Fibroblast of skin of right quadriceps (primary cell): ENCODE measurements at places on chromosomes 1 and 21.

DNA sequence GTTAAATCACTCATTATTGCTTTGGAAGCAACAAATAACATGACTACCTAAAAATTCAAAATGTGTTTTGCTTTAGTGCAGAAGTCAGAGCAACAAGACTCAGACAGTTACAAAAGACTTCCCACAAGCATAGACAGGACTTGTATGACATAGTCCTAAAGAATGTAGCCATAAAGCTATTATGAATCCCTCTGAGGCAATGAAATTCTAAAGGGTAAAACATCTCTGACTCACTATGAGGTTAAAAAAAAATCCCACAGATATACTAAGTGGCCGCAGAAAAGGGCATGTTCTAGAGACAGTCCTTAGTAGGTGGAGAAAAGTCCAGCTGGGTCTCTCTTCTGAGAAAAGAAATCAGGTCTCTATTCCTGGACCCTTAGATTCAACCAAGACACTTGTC lies 4.9 kb downstream of the PRKAB2 start:
- peak; percentile 96 for DNase-seq

DNA sequence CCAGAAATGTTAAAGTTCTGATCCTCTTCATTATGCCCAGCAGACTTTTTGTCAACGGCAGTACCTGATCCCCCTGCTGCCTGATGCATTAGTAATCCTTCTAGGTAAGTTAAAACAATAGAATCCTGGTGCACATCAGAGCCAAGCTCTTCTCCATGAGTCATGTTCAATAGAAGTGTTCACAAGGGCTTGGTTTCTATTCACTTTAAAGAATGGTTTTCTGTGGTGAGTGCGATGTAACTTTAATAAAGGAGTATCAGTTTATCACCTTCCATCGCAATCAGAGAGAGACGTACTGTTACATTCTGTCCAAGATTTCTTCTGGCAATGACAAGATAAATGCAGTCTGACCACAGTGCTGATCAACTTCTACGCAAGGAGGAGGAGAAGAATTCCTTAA lies 96.8 kb downstream of the NRIP1 start:
- no peak for DNase-seq

GRCh38 chr21:38702196-38702595 lies 103.5 kb upstream of the ETS2 start:
- no peak for DNase-seq

DNA sequence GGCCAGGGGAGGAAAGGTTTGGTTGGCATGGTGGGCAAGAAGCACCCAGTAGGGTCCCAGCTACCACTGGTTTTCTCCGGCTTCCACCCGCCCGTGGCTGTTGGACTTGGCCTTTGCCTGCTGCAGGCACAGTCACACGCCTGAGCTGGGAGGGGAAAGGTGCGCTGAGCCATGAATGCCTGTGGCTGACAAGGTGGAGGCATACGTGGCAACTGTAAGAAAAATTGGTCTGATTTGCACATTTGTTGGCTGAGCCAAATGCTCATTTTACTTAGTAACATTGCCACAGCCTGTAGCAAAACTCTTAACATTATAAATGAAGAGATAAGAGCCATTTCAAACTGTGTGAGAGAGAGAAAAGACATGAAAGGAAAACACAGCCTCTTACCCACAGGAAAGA lies 191.6 kb downstream of the PTPRC start:
- DNase-seq, result no peak

- peak; percentile 92 for DNase-seq
Observed at GRCh38 chr1:51636764-51637522, 20.1 kb downstream of the OSBPL9 start.

DNA sequence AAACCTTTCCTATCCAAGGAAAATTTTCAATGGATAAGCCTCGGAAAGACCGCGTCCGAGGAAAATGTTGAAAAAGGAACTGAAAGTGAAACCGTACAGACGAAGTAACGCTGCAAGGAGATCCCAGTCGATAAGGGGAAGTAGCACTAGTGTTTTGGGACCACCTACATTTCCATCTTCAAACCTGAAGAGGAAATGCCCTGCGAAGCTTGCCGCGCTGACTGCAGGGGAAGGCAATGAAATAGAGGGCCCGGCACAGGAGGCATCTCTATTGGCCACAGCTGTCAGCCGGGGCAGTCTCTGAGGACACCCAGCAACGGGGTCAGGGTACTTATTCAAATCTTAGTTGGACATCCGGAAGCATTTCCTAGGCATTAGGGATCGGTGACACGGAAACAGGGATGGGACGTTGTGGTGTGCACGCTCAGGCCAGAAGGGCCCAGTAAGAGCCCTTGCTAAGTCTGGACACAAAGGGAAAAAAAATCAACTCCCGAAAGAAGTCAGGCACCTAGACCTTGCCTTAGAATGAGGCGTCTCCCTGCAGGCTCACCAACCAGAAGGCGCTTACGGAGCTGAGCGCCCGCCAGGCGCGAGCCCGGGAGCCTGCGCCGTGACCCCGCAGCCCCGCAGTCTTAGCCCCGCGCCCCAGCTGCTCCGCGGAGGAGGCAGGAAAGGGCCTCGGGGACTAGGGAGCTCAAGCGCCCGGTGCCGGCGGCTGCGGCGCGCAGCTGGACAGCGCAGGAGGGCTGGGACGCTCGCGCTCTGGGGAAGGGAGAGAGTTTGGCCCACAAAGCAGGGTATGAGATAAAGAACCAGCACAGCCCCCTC lies 655 bp downstream of the USF1 start:
- DNase-seq, result peak; percentile 53

- DNase-seq, result no peak
Observed at GRCh38 chr1:223084464-223084866, 58.6 kb downstream of the TLR5 start.

DNA sequence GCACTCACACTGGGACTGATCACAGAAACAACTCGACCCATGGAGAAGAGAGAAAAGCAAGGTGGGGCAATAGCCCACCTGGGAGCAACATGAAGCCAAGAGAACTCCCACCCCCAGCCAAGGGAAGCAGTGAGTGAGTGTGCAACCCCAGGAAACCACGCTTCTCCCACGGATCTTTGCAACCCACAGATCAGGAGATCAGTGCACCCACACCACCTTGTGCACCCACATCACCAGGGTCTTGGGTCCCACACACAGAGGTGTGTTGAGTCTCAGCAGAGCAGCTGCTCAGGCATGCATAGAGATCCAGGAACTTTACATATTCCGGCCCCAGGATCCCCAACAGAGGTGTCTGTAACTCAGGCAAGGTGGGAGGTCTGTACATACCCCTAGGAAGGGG lies 17.2 kb upstream of the PRDX6 start:
- no peak for DNase-seq

DNA sequence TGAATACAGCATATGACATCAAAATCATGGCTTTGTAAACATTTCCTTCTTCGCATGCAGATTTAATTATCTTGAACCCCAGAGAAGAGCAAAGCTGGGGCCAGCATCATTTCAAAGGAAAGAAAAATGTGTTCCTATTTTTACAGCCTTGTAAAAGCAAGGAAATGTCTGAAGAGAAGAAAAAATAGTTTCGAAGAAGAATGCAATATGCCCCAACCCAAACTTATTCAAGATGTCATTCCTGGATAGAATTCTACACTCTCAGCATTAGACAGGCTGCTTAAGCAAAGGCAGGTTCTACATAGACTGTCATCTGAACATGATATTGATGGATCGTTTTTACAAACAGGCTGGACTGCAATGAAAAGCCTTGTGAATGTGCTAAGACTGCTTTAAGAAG lies 900.8 kb downstream of the TTLL7 start:
- peak; percentile 76 for DNase-seq

- no peak for DNase-seq
Observed at GRCh38 chr1:19232524-19232846, 18.8 kb downstream of the EMC1 start.

- DNase-seq, result no peak
Observed at GRCh38 chr1:235341334-235341733, 13.0 kb downstream of the GGPS1 start.

DNA sequence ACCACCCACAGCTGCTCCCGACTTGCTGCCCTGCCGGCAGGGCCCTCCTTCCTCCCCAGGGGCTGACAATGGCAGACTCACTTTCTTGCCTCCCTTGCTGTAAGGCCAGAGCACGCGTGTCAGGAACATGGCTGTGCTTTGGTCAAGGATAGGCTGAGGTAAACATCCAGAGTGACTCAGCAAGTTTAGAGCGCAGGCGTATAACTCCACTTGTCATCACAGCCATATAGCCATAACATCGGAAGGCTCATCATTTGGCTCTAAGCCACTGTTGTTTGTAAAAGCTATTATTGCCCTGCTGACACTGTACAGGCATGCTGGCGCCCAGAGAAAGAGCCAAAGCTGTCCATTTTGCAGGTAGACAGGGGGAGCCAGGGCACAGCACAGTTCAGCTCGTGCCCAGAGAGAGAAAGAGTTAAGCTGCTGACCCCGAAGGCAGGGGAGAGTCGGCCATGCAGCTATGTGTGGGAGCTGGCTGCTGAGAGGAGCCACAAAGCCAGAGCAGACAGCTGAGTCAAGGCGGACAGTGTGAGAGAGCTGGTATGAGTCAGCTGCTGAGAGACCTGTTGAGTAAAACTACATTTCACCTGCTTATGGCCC lies 60.6 kb downstream of the GNG4 start:
- peak; percentile 26 for DNase-seq

DNA sequence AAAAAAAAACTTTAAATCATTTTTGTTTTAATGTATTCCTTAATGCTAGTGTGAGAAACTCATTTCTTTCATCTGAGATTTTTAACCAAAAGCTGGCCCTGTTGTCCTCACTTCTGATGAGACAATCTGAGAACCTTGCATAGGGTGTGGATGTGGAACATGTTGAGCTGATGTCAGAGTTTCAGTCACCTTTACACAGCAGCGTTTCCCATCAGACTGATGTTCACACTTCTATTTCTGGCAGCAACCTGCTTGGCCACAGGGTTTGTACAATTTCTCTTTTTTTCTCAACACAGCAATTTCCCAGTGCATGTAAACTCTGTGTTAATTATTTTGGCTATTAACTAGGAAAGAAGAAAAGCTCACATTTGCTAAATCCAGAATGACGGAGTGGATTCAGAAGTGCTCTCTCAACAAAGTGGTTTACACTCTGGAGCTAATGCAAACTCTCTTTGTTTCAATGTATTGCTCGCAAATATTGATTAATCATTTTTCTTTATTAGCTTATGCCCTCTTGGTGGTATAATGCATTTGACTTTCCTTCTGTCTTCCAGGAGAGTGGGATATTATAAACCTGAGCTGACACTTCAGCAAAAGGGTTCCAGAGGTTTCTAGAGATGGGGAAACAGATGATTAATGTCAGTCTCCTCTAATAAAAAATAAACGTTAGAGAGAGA lies 70.5 kb upstream of the HSPA13 start:
- no peak for DNase-seq

DNA sequence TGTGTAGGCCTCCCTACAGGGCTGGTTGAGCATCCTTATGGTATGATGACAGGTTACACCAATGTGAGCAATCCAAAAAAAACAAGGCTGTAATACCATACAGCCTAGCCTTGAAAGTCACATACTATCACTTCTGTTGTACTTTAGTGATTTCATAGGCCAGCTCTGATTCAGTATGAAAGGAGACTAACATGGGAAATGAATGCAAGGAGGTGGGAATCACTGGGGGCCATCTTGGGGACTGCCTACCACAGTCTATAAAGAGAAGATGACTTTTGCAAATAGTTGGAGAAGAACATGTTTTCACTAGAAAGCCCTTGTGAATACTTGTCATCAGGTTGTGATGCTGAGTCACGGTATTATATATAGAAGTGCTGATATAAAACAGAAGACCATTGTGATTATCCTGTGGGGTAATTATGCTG lies 270.7 kb downstream of the S1PR1 start:
- DNase-seq, result peak; percentile 14

GRCh38 chr1:113976609-113977278 lies 2.5 kb upstream of the OLFML3 start:
- DNase-seq, result peak; percentile 56

DNA sequence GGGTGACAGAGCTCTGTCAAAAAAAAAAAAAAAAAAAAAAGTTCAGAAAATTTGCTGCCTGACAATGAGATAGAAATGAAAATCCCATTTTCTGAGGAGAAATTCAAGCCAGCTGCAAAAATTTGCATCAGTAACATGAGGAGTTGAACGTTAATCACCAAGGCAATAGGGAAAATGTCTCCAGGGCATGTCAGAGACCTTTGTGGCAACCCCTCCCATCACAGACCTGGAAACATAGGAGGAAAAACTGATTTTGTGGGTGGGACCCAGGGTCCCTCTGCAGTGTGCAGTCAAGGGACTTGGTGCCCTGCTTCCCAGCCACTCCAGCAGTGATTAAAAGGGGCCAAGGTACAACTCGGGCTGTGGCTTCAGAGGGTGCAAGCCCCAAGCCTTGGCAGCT lies 615.4 kb downstream of the RWDD3 start:
- DNase-seq, result no peak

- DNase-seq, result no peak
Observed at GRCh38 chr1:36098650-36099365, 10.1 kb downstream of the ADPRS start.

GRCh38 chr1:168599641-168600040 lies 23.2 kb downstream of the XCL1 start:
- DNase-seq, result no peak

DNA sequence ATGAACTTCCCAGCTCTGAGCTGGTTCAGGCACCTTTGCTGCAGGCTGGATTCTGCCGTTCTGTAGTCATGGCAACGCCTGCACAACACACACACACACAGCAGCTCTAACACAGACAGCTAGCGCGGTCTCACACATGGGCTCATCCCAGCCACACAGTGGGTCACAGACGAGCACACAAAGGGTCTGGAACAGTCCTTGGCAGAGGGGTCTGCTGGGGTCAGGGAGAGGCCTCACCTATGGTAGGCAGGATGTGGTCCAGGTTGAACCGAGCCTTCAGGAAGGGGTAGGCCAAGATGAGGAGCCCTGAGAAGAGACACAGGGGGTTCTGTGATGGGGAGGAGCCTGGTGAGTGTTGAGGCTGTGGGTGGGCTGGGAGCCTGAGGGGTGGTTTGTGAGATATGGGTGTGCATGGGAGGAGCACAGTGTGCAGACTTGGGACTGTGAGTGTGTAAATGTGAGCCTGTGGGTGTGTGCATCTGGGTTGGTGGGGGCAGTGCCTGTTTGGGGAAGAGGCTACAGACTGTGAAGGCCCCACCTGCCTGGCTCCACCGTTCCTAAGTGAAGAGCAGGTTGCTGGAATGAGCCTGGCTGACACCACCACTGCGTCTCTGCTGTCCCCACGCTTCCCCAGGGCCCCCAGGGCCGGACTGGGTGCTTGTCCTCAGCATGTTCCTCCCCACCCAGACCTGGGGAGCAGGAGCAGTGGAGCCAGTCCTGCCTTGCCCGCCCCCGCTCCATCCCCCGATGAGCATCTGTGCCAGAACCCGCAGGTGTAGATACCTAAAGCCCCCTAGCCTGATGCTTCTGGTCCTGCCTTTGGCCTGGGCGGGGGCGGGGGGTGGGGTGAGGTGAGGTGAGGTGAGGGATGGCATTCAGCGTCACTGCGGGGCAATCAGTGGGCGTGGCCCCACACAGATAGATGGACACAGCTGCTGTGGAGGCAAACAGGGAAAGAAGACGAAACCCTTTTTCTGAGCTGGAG lies 1.5 kb downstream of the KNCN start:
- peak; percentile 29 for DNase-seq
